ENCODE measurements at places on chromosomes 2 and 18. TPM values are rescaled to one million over a fixed set of nuclear protein-coding genes. Genes with fewer than 3 reads are reported as not detected.

DNA sequence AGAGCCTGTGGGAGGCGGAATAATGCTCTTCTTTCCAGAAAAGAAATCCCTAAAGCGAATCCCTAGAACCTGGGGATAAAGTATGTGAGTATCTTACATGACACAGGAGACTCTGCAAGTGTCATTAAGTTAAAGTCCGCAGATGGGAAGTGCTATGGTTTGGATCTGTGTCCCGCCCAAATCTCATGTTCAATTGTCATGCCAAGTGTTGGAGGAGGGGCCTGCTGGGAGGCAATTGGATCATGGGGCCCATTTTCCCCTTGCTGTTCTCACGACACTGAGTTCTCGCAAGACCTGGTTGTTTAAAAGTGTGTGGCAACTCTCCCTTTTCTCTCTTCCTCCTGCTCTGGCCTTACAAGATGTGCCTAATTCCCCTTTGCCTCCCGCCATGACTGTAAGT is 207.8 kb downstream of the MYT1L start:
- no peak for DNase-seq

DNA sequence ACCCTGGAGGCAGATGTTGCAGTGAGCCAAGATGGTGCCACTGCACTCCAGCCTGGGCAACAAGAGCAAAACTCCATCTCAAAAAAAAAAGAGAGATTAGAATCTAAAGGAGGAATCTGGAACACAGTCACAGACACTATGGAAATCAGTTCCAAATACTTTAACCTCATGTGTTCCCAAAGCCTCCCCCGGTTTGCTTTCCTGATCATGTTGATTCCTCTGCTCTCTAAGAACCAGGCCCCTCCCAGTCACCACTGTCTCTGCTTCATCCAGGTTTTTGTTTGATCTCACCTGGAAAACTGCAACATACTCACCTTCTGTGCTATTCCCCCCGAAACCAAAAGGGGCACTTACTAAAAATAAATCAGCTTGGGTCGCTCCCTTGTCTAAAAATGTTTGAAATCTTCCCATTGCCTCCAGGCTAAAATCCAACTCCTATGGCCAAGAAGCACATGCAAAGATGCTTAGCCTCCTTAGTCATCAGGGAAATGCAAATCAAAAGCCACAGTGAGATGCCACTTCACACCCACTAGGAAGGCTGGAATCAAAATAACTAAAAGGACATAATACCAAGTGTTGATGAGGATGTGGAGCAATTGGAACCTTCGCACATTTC is 6.2 kb upstream of the NEU2 start:
- DNase-seq, result no peak

DNA sequence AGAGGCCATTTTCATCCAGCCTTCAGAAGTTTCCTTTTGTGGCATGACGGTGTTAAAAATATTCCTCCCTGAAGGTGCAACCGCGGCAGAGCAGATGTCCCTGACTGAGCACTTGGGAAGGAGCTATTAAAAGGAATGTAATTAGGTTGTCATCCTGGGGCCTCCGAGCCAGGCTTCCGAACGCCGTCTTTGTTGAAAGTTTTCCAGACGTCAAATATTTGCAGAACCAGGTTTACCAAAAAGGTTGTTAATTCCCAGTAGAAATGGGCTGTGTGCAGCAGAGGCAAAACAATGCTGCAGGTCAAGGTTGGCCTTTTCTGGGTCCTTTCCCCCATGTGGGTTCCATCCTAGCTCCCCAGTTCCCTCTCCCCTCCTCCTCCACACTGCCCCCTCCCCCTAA is 110.0 kb upstream of the STPG4 start:
- no peak for DNase-seq

DNA sequence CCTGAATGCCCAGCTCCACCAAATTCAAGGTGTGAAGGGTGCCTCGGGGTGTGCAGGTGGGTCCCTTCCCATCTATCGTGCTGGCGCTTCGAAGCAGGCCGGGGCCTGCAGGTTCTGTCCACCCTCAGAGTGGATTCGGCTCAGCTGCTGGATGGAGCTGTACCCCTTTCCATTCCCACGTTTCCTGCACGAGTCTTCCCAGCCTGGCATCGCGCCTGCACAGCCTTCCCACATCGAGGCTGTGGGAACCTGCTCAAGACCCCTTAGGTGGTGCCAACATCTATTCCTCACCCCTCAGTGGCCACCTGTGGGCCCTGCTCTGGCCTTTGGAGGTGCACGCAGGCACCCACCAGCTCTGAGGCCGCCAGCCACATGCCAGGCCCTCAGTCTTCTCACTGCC is 65.7 kb downstream of the PDCL3 start:
- no peak for DNase-seq

Gene ACTR1B
- 50.9 TPM for polyA plus RNA-seq

Gene CTDP1
- 10.7 TPM for polyA plus RNA-seq

Data from psoas muscle (tissue), 8 donors.